ENCODE measurements at places on chromosomes 5 and 9.

- no peak for DNase-seq
These were observed 3.9 kb upstream of the ALDH1B1 start for GRCh38 chr9:38388283-38389223.

GRCh38 chr9:6811436-6811835, 53.7 kb downstream of the KDM4C start:
- DNase-seq, result no peak

- no peak for DNase-seq
These were observed 16.1 kb downstream of the GFI1B start for GRCh38 chr9:132994410-132995120.

GRCh38 chr9:138115506-138115905, 237.9 kb downstream of the CACNA1B start:
- no peak for DNase-seq

- DNase-seq, result no peak
These were observed 164.4 kb downstream of the FOCAD start for GRCh38 chr9:20848490-20848889.

DNA sequence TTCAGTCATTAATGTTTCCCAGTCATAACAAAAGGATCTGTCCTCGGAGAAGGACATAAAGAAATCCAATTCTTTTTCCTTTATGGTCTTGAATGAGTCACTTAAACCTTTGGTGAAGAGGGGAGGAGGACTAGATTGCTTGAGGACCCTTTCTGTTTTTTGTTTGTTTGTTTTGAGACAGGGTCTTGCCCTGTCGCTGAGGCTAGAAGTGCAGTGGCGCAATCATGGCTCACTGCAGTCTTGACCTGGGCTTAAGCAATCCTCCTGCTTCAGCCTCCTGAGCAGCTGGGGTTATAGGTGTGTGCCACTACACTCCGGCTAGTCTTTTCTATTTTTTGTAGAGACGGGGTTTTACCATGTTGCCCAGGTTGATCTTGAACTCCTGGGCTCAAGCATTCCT, 12.3 kb downstream of the TIGD6 start:
- DNase-seq, result no peak

GRCh38 chr5:56215019-56215830, 17.9 kb downstream of the ANKRD55 start:
- no peak for DNase-seq

DNA sequence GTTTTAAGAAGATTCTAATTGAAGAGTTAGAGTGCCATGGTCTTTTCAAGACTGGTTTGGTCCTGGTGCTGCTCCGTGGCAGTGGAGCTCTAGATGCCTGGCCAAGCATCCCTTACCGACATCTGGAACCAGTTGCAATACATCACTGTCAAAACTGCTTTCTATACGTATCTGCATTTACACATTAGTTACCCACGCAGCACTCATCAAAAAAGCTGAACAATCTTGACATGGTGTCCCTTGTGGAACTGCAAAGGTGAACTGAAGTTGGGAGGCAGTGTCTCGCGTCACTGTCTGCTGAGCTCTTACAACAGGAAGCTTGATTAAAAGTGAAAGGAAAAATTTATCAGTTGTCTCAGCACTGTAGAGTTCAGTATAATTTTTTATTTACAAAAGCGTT, 82.6 kb downstream of the PBX3 start:
- DNase-seq, result peak; percentile 50

- DNase-seq, result no peak
These were observed 284.9 kb upstream of the IRX1 start for GRCh38 chr5:3310541-3311261.

DNA sequence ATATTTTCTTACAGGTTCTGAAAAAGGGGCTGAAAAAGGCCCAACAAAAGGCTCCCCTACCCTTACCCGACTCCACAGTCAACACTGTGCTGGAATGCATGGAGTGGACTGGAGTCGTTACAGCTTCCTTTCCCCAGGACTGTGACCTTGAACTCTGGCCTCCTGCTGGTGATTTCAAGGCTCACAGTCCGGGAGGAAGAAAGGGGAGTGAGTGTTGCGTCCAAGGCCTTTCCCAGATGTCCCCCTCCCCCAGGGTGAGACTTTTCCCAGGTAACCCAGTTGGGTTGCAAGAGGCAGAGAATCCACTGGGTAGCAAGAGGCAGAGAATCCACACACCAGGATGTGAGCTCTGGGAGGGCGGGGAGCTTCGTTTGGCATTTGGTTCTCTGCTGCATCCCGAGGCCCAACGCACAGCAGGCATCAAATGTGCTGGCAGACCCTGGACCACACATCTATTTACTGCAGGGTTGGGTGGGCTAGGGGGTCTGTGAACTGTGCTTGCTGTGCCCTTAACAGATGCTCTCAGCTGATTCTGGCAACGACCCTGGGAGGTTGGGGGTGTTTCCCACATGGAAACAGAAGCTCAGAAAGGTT, 37.5 kb downstream of the FABP6 start:
- no peak for DNase-seq

DNA sequence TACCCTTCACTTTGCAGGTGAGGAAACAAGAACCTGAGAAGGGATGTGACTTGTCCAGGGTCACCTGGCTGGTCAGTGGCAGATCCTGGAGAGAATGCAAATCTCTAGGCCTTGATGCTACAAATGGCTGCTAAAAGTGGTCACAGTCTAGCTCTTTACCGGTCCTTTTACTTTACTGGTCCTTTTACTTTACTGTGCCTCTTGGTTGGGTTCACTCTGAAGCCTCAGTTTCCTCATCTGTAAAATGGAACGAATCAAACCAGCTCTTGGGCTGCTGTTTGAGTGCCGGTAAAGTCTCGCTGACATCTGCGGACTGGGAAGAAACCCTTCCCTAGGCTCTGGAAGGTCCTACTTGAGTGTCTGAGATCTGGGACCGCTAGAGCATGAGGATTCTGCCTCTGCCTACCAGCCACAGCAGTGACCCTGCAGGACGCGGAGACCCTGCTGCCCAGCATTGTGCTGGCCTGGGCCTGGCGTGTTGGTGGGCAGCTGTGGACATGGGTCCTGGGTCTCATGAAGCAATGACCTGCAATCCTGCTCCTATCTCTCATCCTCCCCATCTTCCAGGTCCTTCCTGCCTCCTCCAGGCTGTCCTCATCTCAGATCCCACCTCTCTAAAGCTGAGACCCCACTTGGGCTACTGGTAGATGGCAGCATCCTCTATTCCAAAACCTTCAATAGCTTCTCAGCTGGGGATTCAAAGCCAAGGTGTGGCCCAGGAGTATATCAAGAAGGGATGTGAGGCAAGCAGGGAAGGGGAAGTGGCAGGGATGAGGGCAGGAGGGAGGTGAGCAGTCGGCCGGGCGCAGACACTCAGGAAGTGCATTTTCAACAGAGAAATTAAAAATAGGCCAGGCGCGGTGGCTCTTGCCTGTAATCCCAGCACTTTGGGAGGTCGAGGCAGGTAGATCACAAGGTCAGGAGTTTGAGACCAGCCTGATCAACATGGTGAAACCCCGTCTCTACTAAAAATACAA, 13.3 kb downstream of the CORO2A start:
- DNase-seq, result no peak

- no peak for DNase-seq
These were observed 8.7 kb upstream of the GAPT start for GRCh38 chr5:58482536-58482935.

DNA sequence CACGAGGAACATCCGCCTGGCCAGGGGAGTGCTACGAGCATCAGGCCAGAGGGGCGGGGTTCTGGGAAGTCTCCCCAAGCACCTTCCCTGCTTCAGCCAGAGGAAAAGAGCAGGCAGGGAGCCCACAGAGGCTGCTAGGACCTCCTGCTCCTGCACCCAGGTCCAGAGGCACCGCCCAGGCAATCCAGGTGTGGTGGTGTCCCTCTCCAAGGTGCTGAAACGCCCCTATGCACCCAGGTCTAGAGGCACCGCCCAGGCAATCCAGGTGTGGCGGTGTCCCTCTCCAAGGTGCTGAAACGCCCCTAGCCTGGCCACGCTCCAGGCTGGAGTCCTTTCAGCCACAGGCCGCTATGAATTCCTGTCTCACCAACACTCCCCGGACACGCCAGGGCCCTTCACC, 10.7 kb upstream of the UBAC1 start:
- no peak for DNase-seq

DNA sequence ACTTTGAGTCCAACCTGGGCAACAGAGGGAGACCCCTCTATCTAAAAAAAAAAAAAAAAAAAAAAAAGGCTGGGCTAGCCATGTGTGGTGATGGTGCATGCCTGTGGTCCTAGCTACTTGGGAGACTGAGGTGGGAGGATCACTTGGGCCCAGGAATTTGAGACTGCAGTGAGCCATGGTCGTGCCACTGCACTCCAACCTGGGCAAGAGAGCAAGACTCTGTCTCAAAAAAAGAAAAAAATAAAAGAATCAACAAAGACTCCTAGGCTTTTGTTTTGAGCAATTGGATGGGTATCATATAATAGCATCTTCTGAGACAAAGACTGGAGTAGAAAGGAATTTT, 481.7 kb upstream of the PAPPA start:
- DNase-seq, result no peak

DNA sequence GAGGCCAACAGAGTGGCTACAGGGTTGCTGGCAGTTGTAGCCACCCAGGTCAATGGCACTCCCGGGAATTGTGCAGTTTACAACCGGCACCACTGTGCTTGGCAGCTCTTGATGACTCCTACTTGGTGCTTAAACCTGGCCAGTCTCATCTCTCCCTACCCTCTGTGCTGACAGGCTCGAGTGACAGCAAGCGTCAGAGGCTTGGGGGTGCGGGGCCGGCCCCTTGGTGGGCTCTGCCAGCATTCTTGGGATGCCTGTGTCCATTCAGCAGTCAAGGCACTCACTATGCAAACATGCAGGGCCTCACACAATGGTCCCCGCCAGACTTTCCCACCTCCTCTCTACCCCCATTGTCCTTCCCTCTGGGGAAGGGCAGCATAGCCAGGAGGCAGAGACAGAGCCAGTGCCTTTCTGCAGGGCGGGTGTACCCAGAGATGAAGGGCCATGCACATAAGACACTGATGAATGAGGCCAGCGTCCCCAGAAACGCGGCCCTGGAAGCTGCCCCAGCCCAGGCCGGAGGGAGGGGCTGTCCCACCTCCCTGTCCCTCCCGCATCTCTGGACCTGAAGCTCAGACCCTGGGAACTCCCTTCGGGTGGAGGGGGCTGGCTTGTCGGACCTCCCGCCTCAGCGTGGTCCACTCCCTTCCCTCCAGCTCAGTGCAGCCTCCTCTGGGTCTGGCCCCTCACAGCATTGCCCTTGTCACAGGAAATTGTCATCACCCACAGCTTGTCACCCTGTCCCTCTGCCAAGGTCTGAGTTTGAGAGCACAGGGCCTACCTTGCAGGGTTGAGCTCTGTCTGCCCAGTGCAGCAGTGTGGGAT, 26.4 kb upstream of the NOTCH1 start:
- DNase-seq, result no peak

- no peak for DNase-seq
These were observed 632.5 kb downstream of the SLCO4C1 start for GRCh38 chr5:101663543-101663942.
